Stimulated activated CD4-positive, alpha-beta T cell treated with anti-CD3 and anti-CD28 coated beads, Interleukin-1b, Interleukin-23, amount 100 ng/mL, for 1 hour (primary cell): ENCODE measurements at places on chromosomes 3 and 15.

- DNase-seq, result no peak
Measured at GRCh38 chr3:27219127-27219845, 149.9 kb downstream of the NEK10 start.

DNA sequence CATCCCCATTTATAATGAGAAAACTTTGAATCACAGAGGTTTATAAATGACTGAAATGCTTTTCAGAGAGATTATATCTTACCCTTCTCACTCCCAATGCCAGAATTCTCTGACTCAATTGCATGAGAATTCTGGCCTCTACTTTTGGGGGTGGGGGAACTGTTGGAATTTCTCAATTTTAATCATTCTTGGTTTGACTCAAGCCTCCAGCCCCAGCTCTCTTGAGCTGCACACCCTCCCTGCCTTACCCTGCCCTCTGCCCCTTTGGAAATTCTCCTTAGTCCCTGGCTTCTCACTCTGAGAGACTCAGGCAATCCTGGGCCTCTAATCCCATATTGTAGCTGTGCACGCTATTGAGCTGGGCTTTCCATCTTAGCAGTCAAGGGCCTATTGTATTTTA is 44.2 kb downstream of the ZNF589 start:
- no peak for DNase-seq

- no peak for DNase-seq
Measured at GRCh38 chr15:65663521-65663920, 41.8 kb downstream of the SLC24A1 start.

- DNase-seq, result no peak
Measured at GRCh38 chr15:83100097-83100646, 7.3 kb upstream of the TM6SF1 start.

DNA sequence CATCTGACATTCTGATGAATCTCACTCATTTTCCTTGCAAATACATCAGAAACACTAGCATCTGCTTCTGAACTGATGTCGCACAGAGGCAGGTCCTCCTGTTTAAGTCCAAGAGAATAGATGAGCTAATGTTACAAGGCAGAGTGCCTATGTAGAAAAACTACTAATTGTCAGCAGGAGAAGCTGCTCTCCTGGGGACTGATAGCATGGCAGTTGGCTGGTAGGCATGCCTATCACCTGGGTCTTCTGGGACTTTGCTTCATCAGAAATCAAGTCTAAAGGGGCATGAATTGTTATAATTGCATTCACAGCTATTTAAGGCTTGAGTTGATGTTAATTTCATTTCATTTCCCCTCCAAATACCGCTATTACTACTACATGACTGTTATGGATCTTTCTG is 457.2 kb downstream of the RAP2B start:
- DNase-seq, result no peak

GRCh38 chr3:184040010-184040409 is 8.5 kb downstream of the HTR3D start:
- DNase-seq, result no peak
